ENCODE measurements at places on chromosomes 3 and 15.
A peak's percentile ranks its signal among the peaks of the same experiment; 100 is the strongest.

DNA sequence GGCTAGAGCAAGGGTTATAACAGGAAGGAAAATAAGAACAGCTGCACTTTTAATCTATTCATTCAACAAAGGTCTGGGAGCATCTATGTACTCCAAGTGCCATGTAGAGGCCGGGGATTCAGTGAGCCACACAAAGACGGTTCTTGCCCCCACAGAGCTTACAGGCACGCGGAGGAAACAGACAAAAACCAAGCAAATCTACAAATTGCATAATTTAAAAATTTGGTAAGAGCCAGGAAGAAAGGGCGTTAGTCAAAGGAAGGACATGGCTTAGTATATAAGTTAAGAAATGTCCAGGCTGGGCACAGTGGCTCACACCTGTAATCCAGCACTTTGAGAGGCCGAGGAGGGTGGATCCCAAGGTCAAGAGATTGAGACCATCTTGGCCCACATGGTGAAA, 10.4 kb upstream of the GREM1 start:
- no peak for DNase-seq

- DNase-seq: no peak
Measured at GRCh38 chr3:126927401-126927750, 55.5 kb upstream of the PLXNA1 start.

DNA sequence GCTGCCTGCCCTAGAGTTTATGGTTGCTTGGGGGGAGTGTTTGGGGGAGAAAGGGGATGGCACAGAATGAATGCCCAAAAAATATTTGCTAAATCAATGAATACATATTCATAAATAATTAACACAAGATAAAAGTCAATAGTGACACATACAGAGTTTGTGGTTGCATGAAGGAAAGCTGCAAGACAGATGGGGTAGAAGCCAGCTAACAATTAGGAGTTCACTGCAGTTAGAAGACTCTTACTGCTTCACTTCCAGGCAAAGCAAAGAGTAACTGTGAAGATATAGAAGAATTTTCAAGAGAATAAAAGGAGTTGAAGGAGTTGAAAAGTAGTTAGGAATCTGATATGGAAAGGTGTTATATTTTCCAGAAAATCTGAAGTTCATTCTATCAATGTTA, 72.4 kb downstream of the ZNF280D start:
- DNase-seq: no peak

DNA sequence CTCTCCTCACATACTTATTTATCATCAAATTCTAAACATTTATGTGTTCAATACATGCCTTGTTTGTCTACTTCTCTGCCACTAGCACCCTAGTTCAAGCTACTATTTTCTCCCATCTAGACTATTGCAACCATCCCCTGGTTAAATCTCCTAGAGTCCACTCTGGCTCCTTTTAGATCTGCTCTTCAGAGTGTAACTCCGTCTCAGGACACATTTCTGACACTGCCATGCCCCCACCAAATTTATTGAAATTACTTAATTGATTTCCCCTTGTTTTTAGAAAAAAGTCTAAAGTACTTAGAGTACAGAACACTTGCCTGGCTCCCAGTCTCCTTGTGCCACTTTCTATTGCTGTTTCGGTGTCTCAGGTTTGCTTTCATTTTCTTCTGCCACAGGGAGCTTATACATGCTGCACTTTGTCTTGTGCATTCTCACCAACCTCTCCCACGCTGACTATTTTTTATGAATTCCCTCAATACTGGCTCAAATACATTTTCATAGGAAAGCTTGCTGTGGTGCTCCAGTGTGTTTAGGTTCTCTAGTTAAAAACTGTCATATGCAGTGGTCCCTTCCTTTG, 792.3 kb downstream of the DIPK2A start:
- DNase-seq: no peak

- DNase-seq: no peak
Measured at GRCh38 chr3:12558706-12559105, 1.8 kb downstream of the MKRN2 start.

DNA sequence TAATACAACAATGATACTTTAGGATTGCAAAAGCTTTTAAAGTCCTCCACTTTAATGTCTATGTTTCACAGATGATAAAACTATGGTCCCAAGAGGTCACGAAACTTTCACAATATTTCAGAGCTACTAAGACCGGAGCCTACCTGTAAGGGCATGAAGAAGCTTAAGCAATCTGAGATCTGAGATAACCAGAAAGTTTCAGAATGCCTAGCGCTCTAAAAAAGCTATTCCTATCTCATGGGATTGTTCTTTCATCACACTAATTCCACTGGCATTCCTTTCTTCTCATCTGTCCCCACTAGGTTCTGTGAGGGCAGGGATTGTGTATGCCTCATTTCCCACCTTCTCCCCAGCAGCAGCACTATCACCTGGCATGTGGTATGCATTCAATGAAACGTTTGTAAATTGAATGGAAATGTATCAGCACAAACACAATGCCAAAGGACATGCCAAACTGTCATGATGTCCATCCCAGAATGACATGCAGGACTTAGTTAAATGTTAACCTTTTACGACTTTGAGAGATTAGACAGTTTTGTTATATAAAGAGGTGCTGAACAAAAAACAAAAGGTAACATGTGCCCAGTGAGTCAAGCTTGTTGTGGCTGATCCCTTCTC, 104.7 kb upstream of the NR2F2 start:
- no peak for DNase-seq

- no peak for DNase-seq
Measured at GRCh38 chr3:159872374-159873109, 116.1 kb upstream of the IL12A start.

GRCh38 chr15:56468401-56468800, 3.5 kb upstream of the MNS1 start:
- no peak for DNase-seq

GRCh38 chr3:39260957-39261356, 18.9 kb downstream of the CX3CR1 start:
- DNase-seq: peak; percentile 88

- no peak for DNase-seq
Measured at GRCh38 chr3:99716463-99716995, 78.1 kb downstream of the COL8A1 start.
